NCI-H1436 treated with DMSO at 0.1 percent for 48 hours (cell line): ENCODE measurements at places on chromosomes 2 and 18.

DNA sequence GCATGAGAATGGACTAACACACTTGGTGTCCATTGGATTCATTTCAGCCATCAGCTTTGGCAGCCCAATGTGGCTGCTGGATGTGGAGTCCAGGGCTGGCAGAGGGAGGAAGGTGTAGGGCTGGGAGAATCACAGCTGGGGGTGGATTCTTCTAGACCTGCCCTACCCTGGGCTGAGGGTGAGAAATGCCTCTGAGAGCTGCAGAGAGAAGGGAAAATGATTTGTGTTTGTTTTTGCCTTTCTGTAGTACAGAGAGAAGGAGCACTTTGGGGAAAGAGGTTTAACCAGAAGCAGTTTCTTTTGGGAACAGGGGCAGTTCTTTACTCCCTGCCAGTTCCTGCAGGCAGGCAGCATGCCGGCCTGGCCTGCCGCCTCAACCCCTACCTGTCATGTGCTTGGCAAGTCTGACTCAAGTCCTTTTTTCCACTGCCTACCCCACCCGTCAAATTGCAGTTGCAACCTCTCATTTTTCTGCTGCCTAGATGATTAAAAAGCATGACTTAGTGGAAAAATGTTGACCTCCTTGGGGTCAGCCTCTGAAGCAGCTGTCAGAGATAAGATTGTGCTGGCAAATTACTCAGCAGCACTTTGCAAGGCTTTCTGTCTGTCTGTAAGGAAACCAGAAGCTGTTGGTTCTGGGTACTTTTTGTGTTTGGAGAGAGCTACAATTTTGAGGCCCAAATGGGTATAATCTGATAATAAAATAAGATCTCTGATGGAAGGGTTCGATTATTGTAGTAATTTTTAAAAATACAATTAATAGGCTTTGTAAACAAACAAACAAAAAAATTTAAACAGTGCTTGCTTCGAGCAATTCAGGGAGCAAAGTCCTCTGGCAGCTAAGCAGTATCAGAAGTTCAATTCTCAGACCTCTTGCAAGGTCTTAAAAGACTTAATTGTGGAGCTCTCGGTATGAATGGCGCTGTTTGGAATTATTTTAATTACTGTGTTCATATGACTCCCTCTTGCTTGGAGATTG is 21.7 kb downstream of the LBH start:
- DNase-seq: no peak

- DNase-seq: no peak
Measured at GRCh38 chr2:217452928-217453327, 549.9 kb downstream of the TNS1 start.

GRCh38 chr2:231163011-231163410 is 35.4 kb upstream of the ARMC9 start:
- DNase-seq: no peak

DNA sequence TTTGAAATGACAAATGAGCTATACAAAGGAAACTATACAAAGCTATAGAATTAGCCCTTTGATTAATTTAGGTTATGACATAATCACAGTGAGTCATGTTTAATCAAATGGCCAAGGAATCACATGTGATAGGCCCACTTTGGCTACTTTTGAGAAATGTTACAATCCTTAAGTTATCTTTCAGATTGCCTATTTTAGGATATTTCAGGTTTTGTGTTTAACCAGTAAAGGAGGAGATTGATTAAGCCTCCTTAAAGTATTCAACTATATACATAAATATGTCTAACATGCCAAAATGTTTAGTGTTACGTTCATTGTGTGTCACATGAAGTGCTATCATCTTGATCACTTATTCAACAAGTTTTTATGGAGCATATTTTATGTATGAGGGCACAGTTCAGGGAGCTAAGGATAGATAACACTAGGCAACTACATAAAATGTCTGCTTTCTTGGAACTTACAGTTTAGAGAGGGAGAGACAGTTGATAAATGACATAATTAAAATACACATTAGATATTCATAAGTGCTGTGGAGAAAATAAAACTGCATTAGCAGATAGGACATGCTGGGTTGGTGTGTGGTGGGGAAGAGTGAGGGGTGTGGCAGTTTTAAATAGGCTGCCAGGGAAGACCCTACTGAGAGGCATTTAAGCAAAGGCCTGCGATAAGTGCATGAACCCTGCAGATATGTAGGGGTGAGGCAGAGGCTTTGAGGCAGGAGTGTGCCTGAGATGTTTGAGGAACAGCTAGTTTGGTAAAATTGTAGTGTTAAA is 77.2 kb downstream of the LTBP1 start:
- no peak for DNase-seq

GRCh38 chr2:24490181-24490689 is 819 bp upstream of the NCOA1 start:
- DNase-seq: no peak

- no peak for DNase-seq
Measured at GRCh38 chr18:11785444-11786055, 65.7 kb upstream of the CHMP1B start.

GRCh38 chr2:79903222-79904000 is 390.6 kb downstream of the CTNNA2 start:
- no peak for DNase-seq

DNA sequence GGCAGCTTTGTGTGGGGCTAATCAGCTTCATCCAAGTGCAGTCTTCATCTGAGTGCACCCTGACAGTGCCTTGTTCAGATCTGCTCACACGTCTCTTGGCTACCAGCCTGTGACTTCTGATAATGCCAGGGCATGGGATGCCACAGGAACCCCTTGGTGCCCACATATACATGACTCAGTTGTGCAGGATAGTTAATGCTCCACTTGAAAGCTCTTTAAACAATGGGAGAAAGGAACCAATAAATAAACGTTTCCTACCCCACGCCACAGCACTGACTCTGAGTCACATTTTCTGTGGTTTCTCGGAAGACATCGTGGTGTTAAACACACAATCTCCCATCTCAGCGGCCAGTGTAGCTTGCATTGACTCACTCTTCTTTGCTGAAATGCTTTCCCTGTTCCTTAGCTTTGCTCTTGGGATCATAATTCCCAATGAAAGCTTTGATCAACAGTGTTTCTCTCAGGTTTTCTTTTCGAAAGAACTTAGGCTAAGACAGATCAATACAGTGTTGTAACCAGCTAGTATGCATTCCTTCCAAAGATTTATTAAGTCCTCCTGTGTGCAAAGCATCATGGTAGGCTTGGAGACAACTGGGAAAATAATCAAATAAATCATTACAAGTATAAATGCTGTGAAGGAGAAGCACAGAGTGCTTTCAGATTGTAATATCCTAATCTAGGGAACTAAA is 142.0 kb downstream of the COPS8 start:
- DNase-seq: no peak

DNA sequence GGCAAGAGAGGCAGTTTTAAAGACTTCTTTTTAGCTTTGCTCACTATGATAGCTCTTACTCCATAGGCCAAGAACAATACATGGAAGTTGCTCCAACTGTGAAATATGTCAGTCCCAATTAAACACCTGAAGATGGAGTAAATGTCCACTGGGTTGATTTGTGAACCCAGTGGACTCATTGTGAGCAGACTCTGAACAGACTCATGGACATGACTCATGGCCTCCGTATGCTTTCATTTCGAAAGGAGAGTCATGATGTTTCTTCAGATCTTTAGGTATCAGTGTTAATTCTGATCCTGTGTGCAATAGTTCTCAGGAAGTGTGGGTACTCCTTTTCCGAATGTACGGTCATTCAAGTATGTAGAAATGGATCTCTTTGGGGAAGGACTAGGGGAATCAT is 5.4 kb upstream of the CWC22 start:
- no peak for DNase-seq

GRCh38 chr2:239276851-239277250 is 124.0 kb downstream of the HDAC4 start:
- no peak for DNase-seq
